ENCODE measurements at places on chromosomes 1 and 21.

- H3K27me3 ChIP-seq: no peaks in the 10 kb centered on the region
- H3K27ac ChIP-seq: peak overlapping the region; percentile 33
- peaks cover 9% of the 10 kb centered on the region for H3K4me1 ChIP-seq
- DNase-seq: no peak
- no peaks in the 10 kb centered on the region for H3K36me3 ChIP-seq
Measured at GRCh38 chr1:65948609-65949229, 156.0 kb downstream of the PDE4B start.

DNA sequence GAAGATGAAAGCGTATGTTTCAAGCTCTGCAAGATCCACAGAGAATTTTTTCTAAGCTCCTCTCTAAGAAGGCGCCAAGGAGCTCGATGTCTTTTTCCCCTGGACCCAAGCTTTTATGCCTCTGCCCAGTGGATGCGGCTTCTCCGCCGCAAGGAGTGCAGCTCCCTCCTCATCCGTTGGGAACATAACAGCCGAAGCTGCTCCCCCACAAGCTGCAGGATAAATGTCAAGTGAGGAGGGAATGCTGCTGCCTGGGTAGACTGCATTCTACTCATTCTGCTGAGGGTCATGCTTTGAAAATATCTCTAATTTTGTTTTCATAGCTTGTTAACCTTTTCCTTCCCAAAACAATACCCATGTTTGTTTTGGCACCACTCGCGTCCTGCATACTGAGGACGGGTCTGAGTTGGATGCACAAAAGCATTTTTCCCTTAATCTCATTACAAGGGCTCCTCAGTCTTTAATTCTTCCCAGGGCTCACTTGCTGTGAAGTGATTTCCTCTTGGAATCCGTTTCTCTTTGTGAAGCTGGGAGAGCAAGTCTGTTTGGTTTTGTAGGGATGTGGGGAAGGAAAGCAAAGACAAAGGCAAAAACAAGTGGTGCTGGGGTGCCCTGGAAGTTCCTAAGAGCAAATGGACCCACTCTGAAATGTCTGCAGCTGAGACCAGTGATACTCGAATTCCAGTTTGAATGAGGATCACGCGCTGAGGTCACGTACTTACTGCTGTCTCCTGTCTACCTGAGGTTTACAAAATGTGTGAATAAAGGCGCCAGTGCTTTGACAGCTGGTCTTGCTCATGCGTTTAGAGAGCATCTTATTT lies 134.0 kb upstream of the IRF2BP2 start:
- no peaks in the 10 kb centered on the region for H3K27me3 ChIP-seq
- no peak overlapping the region for H3K27ac ChIP-seq
- H3K4me3 ChIP-seq: no peak overlapping the region
- peak; percentile 19 for DNase-seq

- peak overlapping the region; percentile 92 for H3K4me3 ChIP-seq
- peaks cover 50% of the 10 kb centered on the region for H3K4me1 ChIP-seq
- no peaks in the 10 kb centered on the region for H3K27me3 ChIP-seq
- no peak overlapping the region for H3K27ac ChIP-seq
- DNase-seq: no peak
- H3K36me3 ChIP-seq: peaks cover 9% of the 10 kb centered on the region
Measured at GRCh38 chr1:153778051-153778823, 3.0 kb downstream of the SLC27A3 start.

DNA sequence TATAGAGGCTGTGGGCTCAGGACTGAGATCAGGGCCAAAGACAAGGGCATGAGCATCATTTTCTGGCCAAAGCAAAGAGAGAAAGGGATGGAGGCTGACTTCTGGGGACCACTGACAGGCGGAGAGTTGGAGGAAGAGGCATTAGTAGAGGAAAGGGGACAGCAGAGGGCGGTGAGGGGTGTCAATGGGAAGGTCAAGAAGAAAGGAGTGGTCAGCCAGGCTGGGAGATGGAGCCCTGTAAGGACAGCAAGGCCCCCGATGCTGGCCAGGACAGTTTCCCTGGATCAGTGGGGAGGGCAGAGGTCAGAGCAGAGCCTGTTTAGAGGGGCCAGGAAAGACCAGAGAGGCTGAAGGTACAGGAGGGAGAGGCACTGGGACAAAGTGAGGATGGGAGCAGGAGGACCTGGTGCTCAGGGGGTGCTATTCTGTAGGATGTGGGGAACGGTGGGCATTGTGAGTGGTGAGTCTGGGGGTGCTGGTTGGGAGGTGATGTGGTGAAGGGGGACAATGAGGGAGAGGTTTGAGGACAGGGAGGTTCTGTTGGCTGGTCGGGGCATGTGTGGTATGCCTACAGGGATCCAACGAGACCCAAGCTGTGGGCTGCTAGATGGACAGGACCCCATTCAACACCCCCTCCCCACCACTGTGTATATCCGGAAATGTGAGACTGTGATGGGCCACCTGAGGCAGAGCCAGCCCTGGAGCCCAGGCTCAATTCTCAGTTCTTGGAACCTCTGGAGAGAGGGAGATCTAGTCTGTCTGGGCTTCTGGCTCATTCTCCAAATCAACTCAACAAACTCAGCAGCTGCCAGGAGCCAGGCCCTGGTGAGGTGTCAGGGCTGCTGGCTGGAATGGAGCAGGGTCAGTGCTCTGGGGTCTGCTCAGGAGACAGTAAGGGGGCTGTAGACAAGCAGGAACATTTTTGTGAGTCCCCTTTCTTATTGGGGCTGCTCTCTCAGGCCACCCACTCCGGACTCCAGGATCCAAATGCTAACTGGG lies 1.4 kb upstream of the FAM151A start:
- H3K27me3 ChIP-seq: no peaks in the 10 kb centered on the region
- no peak for DNase-seq
- H3K27ac ChIP-seq: no peak overlapping the region
- no peak overlapping the region for H3K4me3 ChIP-seq
- no peaks in the 10 kb centered on the region for H3K36me3 ChIP-seq
- H3K4me1 ChIP-seq: no peaks in the 10 kb centered on the region

DNA sequence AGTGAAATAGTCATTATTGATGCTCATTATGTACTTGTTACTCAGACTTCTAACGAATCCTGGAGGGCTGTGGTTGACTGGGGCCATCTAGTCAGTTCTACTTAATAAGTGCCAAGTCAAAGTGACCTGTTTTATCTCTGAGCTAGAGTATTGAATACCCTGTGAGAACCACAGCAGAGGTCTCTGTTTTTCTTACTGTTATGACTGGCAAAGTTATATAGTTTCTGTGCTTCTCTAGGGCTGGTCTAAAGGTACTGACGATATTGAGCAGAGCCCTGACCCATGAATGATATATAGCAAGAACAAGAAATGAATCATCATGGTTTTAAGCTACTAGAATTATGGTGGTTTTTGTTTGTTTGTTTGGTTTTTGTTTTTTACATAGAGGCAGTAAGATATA lies 555.8 kb downstream of the PLA2G4A start:
- no peaks in the 10 kb centered on the region for H3K27me3 ChIP-seq
- H3K4me1 ChIP-seq: no peaks in the 10 kb centered on the region
- no peak overlapping the region for H3K4me3 ChIP-seq
- no peak for DNase-seq

DNA sequence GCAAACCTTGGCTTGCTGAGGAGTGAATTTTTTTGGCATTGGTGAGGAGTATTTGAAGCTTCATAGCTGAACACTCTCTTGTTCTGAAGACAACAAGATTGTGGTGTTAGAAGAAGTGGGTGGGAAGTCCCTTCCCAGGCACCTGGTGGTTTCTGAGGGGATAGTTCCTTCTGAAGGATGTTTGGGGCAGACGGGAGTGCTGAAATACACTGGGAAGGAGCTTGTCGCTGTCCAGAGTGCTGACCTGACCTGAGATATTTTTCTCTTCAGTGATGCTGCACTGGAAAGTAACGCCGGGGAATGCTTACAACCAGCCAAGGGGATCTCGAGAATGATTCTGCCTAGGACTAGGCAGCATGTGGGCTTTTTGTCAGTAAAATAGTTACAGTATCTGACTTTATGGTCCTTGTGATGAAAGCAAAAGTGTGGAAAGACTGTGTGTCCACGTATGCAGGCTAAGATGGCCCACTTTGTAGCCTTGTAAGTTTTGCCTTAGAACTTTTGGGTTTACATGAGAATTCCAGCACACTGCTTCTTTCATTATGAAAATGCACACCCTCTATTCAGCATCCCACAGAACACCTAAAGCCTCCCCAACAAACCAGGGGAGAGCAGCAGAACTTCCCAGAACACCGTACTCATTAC lies 33.1 kb upstream of the NFASC start:
- no peaks in the 10 kb centered on the region for H3K27me3 ChIP-seq
- H3K4me1 ChIP-seq: no peaks in the 10 kb centered on the region
- DNase-seq: no peak
- H3K36me3 ChIP-seq: no peaks in the 10 kb centered on the region
- no peak overlapping the region for H3K4me3 ChIP-seq

DNA sequence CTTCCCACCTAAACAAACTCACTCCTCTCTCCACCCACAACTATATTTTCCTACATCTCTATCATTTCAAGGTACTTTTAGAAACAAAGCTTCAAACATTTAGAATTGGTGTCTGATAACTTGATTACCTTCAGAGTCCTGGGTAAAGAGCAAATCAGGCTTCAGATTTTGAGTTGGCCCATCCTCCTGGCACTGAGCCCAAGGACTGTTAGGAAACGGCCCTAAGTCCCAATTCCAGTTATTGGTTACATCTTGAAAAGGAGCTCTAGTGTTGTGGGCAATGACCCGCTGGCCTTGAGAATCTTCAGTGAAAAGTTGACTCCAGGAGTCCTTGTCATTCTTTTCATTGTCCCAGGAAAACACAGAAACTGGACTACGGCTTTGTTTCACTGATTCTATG lies 15.1 kb downstream of the MTFR1L start:
- no peaks in the 10 kb centered on the region for H3K27me3 ChIP-seq
- no peaks in the 10 kb centered on the region for H3K4me1 ChIP-seq
- no peak for DNase-seq
- H3K36me3 ChIP-seq: peaks cover 43% of the 10 kb centered on the region
- H3K4me3 ChIP-seq: no peak overlapping the region

GRCh38 chr1:109470245-109470644 lies 3.9 kb downstream of the SYPL2 start:
- H3K4me1 ChIP-seq: no peaks in the 10 kb centered on the region
- no peaks in the 10 kb centered on the region for H3K36me3 ChIP-seq
- H3K4me3 ChIP-seq: no peak overlapping the region
- DNase-seq: no peak

- no peaks in the 10 kb centered on the region for H3K36me3 ChIP-seq
- H3K4me1 ChIP-seq: peaks cover 55% of the 10 kb centered on the region
- peak overlapping the region; percentile 70 for H3K27ac ChIP-seq
- no peaks in the 10 kb centered on the region for H3K27me3 ChIP-seq
- no peak overlapping the region for H3K4me3 ChIP-seq
Measured at GRCh38 chr21:45306453-45306831, 18.7 kb upstream of the POFUT2 start.

Measured in upper lobe of right lung (tissue), 1 donor.